Activated CD4-positive, alpha-beta T cell treated with anti-CD3 and anti-CD28 coated beads, Interleukin-2, Interleukin-4, amounts not matched to agents 100 ng/mL and 50 ng/mL, durations not matched to agents 16 hours and 8 hours (primary cell): ENCODE measurements at places on chromosomes 13 and 19.

DNA sequence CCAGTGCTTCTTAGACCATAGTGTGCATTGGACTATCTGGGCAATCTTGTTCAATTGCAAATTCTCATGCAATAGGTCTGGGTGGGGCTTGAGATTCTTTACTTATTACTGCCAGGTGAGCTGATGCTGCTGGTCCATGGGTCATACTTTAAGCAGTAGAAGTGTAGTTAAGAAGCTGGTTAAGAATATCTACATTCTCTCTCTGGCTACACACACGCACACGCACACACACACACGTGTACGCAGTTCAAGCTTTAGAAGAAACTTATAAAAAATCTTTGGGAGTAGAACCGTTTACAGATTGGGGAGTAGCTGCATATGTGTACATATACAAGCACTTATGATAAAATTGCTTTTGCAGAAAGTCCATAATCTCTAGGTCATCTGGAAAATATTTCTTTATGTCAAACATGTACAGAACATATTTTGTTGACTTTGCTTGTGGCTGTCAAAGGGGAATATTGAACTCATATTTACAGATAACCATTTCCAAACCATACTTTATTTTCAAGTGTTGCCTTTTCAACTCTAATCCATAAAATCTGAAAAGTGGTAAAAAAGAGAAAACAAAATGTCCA lies 99.7 kb downstream of the GPC6 start:
- DNase-seq, result no peak

- no peak for DNase-seq
These were observed 6.2 kb downstream of the PTH2 start for GRCh38 chr19:49417088-49417487.

DNA sequence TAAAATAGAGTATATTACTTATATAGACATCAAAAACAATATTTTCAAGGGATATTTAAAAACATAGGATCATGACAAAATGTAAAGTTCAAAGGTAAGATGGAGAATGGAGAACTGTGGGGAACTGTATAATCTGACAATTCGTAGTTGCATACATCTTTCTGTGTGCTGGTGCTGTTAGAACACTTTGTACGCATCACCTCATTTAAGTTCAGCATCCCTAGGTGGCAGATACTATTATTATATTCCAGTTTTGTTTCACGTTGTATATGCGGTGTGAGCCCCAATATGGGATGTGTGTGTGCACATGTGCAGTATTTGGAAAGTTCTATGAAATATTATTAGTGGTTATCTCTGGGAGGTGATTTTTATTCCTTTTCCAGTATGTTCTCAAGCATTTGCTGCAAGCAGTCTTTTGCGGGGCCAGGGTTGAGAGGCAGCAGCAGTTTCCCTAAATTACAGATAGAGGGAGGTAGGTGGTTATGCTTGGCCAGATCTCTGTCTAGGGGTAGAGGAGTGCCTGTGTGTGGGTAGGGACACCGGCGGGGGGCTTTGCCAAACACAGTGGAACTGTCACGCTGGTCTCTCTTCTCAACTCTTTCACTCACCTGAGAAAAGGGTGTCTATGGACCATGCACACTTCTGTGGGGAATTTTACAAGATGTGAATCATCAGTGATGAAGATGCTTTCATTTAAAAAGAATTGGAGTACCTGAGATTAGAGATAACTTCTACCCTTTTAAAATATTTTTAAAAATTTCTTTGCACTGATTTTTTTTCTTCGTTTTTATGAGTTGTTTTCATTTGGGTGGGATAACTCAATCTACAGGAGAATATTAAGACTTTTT lies 55.6 kb upstream of the ALOX5AP start:
- peak; percentile 42 for DNase-seq

DNA sequence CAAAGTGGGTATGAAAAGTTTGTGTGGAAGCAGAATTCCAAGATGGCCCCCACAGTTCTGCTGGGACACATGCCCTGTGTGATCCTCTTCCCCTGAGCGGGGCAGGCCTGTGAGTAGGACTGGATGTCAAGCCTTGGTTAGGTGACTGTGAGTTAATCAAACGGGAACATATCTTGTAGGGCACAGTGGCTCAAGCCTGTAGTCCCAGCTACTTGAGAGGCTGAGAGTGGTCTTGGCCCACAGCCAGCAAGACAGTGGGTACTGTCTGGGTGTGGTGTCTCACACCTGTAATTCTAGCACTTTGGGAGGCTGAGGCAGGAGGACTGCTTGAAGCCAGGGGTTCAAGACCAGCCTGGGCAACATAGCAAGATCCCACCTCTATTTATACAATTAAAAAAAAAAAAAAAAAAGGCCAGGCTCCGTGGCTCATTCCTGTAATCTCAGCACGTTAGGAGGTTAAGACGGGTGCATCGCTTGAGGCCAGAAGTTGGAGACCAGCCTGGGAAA lies 6.4 kb downstream of the ZNF653 start:
- no peak for DNase-seq

DNA sequence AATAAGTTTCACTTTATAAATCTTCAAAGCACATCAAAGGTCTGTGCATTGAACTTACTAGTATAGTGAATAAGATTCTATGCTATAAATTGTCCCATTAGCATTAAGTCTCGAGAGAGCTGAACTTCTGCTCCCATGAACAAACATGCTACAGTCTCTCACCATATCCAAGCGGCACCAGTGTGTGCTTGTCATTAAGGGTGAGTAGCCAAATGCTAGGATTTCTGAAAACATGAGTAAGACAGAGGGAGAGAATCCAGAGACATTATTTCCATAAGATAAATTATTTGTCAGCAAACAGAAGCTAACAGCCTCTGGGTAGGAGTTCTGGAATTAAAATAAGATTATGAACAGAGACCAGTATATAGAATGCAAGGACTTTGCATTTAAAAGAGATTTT lies 2882.5 kb downstream of the PCDH9 start:
- DNase-seq, result no peak

GRCh38 chr19:6109947-6110346 lies 353 bp downstream of the RFX2 start:
- no peak for DNase-seq

- no peak for DNase-seq
These were observed 38.0 kb upstream of the C13orf42 start for GRCh38 chr13:51148952-51149573.

- DNase-seq, result no peak
These were observed 6.6 kb upstream of the S1PR2 start for GRCh38 chr19:10237702-10238101.

- no peak for DNase-seq
These were observed 725.2 kb upstream of the SLITRK1 start for GRCh38 chr13:84607261-84608013.

- no peak for DNase-seq
These were observed 1700.1 kb upstream of the SLC10A2 start for GRCh38 chr13:104766319-104766718.

DNA sequence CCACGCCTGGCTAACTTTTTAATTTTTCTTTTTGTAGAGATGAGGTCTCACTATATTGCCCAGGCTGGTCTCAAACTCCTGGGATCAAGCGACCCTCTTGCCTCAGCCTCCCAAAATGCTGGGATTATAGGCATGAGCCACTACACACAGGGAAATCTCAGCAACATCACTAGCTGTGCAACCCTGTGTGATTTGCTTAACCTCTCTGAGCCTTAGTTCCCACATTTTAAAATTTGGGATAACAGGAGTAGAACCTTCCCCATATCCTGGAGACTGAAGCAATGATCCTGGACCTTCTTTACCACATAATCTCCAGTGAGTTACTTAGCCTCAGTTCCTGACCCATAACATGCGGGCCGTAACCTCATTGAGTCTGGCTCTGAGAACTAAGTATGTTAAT lies 139.1 kb downstream of the IER2 start:
- DNase-seq, result no peak

- no peak for DNase-seq
These were observed 40.7 kb upstream of the TNFSF11 start for GRCh38 chr13:42533336-42533591.
